ENCODE measurements at places on chromosomes 7 and 10.
A peak's percentile ranks its signal among the peaks of the same experiment; 100 is the strongest.

DNA sequence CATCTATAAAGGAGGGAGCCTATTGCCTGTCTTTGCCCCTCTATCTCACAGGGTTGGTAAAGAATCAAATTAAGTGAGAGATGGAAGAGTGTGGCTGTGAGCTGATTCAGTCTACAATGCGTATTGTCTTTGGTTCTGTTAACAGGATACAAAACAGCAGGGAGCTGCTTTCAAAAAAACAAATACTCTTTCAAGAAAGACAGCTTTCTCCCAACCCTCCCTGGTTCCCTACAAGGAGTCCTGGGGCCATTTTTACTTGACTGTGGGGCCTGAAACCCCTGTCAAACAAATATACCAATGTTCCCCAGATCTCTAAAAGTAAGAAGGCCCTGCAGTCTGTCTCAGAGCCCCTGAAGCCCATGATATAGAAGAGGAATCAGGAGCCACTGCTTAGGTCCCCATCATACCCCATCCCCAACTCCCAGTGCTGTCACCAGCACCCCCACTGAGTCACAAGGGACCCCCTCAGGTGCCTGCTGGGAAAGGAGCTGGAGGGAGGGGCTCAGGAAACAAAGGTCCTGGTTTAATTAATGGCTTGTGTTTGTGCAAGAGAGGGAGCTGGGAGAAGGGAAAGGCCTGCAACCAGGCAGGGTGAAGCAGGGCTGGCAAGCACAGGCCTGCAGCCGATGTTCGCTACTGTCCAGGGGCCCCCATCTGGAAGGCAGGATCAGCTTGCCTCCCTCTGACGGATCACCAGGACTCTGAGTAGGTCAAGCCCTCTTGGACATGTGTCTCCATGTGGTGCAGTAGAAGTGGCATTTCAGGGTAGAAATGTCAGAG lies 182.0 kb upstream of the GHITM start:
- no peak for DNase-seq

- peak; percentile 21 for DNase-seq
These were observed 584 bp upstream of the ZMIZ1 start for GRCh38 chr10:79068203-79068561.

DNA sequence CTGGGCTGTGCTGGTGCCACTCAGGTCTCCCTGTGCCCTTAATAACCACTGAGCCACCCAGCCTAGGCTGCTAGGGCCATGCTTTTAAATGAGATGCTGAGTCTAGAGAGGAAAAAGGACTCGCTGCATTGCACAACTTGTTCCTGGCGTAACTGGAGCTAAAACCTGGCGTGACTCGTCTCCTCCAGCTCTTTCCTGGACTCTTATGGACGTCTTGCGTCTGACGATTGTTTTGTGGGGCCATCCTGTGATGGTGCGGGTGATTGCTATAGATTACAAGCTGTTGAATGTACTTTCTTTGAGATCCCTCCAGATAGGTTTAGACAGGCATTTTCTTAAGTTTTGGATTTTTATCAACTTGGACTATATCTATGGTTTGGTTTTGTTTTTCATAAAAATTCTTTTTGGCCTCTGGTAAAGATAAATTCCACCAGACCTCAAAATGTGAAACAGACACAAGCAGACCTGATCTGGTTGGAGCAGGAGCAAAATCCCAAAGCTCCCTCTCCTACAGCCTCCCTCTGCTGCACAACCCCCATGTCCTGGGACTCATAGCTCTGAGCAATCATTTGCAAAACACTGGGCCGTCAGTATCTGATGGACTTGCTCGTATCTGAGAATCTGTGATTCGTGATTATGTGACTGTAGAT lies 230.3 kb downstream of the ARHGAP12 start:
- DNase-seq = no peak

GRCh38 chr7:130918129-130919052 lies 184.4 kb upstream of the KLF14 start:
- DNase-seq = no peak

GRCh38 chr7:102974366-102975236 lies 61.8 kb downstream of the LRRC17 start:
- DNase-seq = no peak

DNA sequence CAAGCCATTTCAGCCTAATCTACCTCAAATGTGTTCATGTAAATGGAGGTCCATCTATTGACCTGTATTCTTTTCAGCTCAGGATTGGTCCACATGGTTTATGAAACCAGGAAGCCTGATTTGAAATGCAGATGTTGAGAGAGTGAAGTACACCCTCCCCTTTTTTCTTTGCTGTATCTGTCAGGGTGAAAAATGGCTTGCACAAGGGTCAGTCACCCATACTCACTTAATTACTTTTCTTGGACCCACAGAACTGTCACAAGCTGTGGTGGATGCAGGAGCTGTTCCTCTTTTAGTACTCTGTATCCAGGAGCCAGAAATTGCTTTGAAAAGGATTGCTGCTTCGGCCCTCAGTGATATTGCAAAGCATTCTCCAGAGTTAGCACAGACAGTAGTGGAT lies 41.2 kb downstream of the SPAG6 start:
- DNase-seq = no peak
